ENCODE measurements at places on chromosomes 1 and 21.

GRCh38 chr1:247294282-247294681, 37.4 kb downstream of the ZNF496 start:
- DNase-seq, result no peak

- no peak for DNase-seq
Measured at GRCh38 chr21:33206771-33207281, 22.9 kb upstream of the IFNAR2 start.

- no peak for DNase-seq
Measured at GRCh38 chr1:226363801-226364513, 43.9 kb downstream of the PARP1 start.

DNA sequence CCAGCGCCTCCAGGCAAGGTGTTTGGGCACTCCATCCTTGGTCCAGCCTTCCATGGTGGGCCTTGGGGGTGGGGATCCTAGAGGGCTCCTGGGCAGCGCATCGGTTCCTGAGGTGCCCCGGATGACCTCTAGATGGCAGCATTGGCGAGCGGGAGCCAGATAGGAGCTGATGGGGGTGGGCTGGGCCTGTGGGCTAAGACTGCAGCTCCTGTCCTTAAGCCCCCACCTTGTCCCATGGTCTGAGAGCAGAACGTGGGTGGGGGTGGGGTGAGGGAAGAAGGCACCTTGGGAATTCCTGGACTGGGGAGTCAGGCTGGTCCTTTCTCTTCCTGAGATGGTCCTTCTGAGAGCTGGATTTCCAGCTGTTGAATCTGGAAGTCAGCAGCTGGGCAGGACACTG, 93.4 kb upstream of the CSF3R start:
- peak; percentile 30 for DNase-seq

DNA sequence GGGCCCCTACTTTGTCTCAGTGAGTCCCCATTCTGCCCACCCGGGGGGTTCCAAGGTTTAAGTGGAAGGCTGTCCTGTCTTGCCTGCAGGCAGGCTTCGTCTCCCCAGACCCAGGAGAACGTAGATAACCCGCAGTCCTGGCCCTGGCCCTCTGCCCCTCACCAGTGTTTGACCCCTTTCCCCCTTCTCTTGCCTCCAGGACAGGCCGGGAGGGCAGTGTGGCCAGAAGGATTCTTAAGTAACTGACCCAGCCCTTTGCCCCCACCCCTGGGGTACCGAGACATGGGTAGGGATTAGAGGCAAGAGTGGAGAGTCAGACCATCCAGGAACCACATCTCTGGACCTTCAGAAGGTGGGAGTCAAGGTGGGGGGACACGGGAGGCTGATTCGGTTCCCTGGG, 8.8 kb downstream of the TMEM222 start:
- no peak for DNase-seq

DNA sequence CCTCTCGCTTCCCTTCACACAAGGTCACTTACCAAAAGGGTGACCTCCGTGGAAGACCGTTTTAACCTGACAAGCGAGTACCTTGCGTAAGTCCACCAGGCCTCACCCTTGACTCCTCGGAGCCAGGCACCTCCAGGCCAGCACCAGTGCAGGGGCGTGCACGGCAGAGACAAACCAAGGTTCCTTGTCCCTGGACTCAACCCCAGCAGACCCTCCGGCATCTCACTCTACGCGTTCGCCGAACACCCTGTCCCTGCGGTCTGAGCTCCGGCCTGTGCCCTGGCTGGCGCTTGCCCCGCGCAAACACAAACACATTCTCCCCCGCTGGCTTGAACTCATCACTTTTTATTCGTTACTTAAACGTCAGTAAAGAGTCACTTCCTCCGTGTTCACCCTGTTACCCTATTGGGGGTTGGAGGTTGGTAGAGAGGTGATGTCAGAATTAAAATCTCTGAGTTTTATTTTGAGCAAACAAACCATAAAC, 4.5 kb downstream of the TBX15 start:
- DNase-seq, result no peak

DNA sequence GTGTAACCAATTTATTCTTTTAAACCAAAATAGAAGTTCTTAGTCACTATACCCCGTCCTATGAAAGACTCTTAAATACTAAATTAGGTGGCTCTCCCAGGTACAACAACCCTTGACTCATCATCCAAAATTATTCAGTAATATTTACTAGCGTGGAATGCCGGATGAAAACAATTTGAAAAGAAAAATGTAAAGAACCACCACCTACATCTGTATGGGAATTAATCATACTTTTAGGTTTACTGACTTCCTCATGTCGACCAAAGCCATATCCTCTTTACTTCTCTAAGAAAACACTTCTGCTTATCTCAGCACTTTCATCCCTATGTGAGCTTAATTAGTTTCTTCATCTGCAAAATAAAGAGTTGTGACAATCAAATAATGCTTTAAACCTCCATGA, 139.6 kb downstream of the AKT3 start:
- no peak for DNase-seq

DNA sequence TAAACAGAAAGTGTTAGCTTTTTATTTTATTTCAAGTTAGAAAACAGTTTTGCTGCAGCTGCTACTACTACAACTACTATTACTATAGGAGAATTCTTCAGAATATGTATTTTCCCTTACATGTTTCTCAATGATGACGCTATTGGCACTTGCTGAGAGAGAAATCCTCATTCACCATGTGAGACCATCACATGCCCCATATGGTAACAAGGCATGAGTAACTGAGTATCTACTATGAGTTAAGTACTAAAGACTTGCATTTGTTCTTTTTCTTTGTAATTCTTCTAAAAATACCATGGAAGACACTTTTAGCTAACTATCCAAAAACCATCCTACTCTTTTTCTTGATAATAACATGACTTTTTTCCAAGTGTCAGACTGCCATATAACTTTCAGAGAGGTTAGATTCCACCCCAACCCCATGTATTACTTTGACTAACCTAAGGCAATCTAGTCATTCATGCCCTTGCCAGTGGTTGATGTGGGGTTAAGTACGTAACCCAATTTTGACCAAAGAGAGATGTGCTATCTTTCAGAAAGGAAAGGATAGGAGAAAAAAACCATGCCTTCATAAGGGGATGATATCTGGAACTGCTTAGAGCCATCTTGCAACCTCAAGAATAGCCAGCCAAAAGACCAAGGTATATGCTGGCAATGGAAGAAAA, 42.9 kb downstream of the COP1 start:
- no peak for DNase-seq

GRCh38 chr21:39386194-39386593, 37.3 kb upstream of the HMGN1 start:
- no peak for DNase-seq

DNA sequence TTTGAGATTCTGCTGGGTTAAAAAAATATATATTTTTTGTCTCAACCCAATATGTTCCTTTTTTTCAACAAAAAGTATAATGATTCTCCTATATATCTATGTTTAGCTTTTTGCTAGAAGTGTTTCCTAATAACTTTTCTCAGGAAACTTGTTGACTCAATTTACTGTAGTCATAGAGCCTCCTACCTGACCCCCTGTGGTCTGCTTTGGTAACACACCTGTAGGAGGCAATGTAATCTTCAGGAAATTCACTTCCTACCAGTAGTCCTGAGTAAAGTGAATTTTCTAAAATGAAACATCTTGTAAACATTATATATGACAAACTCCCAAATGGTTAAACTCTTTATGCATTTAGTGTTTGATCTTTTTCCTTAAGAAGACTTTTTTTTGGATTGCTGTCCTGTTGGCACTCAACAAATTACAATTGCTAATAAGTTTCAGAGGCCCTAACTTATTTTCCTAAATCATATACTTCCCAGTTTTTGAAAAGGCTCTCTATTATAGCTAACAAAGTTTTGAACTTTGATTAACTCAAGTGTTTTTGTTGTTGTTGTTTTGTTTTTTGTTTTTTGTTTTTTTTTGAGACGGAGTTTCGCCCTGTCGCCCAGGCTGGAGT, 118.3 kb downstream of the OLFML2B start:
- DNase-seq, result no peak

- no peak for DNase-seq
Measured at GRCh38 chr1:7584643-7585042, 186.5 kb upstream of the VAMP3 start.

GRCh38 chr1:18398791-18399530, 81.8 kb upstream of the KLHDC7A start:
- no peak for DNase-seq

GRCh38 chr1:93328809-93329760, 16.6 kb upstream of the DR1 start:
- no peak for DNase-seq

- no peak for DNase-seq
Measured at GRCh38 chr1:180117764-180118116, 36.9 kb upstream of the QSOX1 start.

- DNase-seq, result no peak
Measured at GRCh38 chr1:229964281-229964680, 102.8 kb upstream of the GALNT2 start.

DNA sequence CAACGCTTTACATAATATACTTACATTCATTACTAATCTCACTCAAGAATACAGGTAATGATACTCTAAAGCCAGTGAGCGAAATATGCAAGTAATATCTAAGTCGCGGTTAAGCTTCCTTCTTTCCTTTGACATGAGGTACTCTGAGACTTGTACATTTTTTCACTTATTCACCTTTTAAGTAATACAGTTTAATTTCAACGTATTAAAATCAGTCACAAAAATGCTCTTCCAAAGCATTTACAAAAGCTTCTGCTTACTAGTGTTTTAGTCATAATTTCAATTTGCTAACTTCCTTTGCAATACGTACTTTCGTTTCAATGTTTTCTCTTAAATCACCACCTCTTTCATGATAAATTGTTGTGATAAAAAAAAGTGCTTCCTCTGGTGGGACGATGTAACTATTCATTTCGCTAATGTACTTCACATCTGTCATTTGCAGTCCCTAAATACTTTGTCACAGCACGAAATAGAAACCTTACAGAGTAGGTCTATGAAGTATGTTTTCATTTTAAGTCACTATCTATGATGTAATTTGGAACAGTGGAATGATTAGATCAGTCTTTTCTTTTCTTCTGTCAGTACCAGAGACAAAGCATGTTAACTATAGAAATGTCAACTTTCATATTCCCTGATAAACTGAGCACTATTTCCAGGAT, 34.0 kb upstream of the ADGRL4 start:
- no peak for DNase-seq

GRCh38 chr21:31917108-31917507, 44.3 kb downstream of the HUNK start:
- DNase-seq, result no peak

DNA sequence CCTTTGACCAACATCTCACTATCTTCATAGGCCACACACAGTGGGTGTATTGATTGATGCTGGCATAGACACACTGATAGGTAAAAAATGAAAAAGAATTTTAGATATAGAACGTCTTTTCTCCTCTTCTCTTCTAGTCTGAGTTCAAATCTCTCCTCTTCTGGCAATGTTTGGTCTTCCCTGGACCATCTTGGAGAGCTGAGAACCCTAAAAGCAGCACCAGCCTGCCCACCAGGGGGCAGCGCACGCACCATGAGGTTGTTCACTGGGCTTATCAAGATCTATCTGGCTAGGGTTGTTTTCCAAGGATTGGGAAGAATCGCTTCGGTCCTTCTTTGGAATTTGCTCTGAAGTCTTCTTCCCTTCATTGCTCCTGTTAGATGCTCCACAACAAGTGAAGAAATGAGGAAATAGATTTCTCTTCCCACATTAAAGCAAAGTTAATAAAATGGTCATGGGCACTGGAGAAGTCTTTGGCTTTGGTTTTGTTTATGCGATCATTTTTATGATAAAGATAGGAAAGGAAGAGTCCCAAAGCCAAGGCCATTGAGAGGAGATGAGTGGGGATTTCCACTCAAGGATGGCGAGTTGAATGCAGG, 104.0 kb upstream of the OLIG2 start:
- no peak for DNase-seq

DNA sequence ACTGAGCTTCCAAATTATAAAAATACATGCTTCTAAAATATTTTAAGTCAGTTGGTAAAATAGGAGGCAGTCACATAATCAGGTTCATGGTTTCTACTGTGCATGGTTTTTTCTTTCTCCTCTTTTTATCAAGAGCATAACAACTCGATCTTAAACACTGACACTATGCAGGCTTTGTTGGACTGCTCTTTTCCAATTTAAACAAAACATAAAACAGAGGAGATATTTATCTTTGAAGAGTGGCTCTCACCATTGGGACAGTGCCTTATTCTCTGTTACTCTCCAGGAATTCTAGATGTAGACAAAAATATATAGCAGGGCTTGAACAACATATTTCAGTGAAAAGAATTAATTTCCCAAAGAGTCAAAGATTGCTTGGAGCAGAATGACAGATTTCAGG, 883.5 kb upstream of the ADGRL2 start:
- no peak for DNase-seq

Data from activated gamma-delta T cell treated with anti-CD3 and anti-CD28 coated beads, Interleukin-2, amount 50 U/mL, for 16 hours (primary cell).